ENCODE measurements at places on chromosomes 11 and 22.
A peak's percentile ranks its signal among the peaks of the same experiment; 100 is the strongest.

DNA sequence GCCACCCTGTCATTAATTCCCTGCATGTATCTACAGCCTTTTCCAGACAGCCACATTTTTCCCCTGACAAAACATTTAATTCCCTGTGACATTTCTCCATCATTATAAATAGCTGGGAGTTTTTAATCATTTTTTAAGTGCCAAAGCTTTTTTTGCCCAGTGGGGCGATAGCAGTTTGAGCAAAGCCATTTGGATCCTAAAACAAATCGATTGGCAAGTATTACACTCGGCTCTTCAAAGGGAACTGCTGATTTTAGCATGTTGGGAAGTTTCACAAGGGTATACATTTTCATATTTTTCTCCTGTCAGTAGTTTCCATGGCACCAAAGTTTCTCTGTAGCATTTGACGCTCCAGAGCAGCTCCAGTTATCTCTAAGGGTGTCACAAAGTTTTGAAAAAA, 210.8 kb downstream of the HIPK3 start:
- DNase-seq = no peak

DNA sequence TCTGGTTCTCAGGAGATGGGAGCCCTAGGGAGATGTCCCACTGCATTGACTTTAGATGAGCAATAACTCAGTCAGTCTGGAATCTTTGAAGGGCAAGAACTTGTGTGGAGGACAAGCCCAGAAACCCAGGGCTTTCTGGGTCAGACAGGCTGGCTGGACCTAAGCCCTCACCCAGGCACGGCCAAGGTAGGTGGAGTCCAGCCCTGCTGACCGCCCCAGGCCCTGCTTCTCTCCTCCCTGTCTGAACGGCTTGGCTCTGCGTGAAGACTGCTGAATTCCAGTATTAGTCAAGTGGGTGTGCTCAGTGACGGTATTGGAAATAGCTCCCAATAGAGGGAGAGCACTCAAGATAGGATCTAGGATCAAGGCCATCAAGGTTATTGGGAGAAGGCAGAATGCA, 6.1 kb downstream of the CXCR5 start:
- no peak for DNase-seq

DNA sequence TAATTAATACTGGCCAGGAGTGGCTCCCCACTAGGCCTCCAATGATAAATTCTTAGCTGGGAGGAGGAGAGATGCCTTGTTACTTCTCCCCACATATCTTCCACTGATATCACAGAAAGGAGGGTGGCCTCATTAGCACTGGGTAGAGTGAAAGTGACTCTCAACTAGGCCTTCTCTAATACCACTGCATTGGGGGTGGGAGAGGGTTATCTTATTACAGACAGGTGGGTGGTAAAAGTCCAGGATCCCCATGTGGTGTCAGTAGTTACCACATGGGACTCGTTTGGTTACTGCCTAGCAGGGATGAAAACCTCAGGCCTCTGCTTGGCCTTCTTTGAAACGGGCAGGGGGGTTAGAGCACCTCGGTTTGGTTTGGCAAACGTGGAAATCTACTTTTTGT, 167.3 kb downstream of the UVRAG start:
- no peak for DNase-seq

GRCh38 chr22:37212174-37212906, at the start of gene SSTR3:
Gene SSTR3 (minus strand): TSS chr22:37212477. CDS start chr22:37207803, 4,674 bp downstream.
- no peak for DNase-seq

- DNase-seq = no peak
Measured at GRCh38 chr22:24380220-24380904, 47.0 kb upstream of the ADORA2A start.

GRCh38 chr11:121029813-121030445, 6.0 kb downstream of the TBCEL start:
- DNase-seq = no peak

GRCh38 chr11:65488273-65489034, 10.4 kb upstream of the MALAT1 start:
- DNase-seq = peak; percentile 92

DNA sequence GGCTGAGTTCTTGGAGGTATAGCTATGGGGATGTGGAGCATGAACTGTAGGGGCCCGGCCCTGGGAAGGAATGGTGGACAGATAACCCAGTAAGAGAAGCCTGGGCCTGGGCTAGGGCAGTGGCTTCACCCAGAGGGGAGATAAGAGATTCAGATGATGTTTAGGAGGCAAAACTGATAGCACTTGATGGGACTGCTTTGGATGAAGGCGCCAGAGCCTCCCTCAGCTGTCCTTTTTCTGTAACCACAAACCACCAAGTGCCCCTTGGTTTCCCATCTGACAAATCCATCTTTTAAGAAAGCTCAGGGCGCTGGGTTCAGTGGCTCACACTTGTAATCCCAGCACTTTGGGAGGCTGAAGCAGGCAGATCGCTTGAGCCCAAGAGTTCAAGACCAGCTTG, 23.4 kb downstream of the RELT start:
- peak; percentile 53 for DNase-seq

- no peak for DNase-seq
Measured at GRCh38 chr11:72451831-72452376, 17.6 kb upstream of the CLPB start.

Measured in lower leg skin (tissue), 4 donors.